Left ventricle myocardium inferior (tissue), 1 donor: ENCODE measurements at places on chromosomes 13 and 19. TPM values are rescaled to one million over a fixed set of nuclear protein-coding genes. Genes with fewer than 3 reads are reported as not detected.

- DNase-seq = no peak
These were observed 344.4 kb upstream of the PCDH9 start for GRCh38 chr13:67574320-67575233.

- no peak for DNase-seq
These were observed 1.4 kb upstream of the GIPC1 start for GRCh38 chr19:14497228-14497921.

DNA sequence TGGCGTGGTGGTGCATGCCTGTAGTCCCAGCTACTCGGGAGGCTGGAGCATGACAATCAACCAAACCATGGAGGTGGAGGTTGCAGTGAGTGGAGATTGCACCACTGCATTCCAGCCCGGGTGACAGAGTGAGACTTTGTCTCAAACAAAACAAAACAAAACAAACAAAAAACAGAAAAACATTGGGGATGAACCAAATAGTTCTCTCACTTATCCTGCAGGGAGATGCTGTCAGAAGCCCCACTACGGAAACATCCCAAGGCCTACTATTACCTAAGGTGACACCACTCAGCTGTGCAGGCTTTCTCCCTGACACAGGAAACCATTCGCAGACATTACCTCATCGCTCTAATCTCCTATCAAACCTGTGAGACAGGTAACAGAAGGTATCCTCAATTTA lies 113.5 kb downstream of the FOXO1 start:
- no peak for DNase-seq

DNA sequence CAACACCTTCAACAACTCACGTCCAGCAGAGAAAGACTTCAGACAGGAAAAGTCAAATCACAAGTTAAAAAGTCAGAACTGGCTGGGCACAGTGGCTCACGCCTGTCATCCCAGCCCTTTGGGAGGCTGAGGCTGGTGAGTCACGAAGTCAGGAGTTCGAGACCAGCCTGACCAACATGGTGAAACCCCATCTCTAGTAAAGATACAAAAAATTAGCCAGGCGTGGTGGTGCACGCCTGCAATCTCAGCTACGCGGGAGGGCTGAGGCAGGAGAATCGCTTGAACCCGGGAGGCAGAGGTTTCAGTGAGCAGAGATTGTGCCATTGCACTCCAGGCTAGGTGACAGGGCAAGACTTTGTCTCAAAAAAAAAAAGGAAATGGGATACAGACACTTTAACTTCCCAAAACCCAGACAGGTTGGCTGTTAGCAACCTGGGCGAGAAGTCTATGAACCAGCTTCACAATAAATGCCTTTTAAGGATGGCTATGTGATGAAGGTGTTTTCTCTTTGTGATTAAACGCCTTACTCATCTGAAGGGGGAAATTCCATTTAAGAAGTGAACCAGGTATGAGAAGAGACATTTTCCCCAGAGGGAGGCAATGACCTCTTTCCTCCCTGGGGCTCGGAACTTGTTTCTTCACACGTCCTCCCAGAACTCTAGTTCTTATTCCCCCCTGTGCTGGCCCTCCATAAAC lies 80.4 kb downstream of the INSR start:
- no peak for DNase-seq

The CYP4F12 gene
- 3.3 TPM for total RNA-seq

The BCL2L12 gene
- total RNA-seq = 11.4 TPM

- DNase-seq = no peak
These were observed 3.1 kb downstream of the TSC22D1 start for GRCh38 chr13:44573071-44573470.
